ENCODE measurements at places on chromosomes 2 and 18.
A peak's percentile ranks its signal among the peaks of the same experiment; 100 is the strongest.

DNA sequence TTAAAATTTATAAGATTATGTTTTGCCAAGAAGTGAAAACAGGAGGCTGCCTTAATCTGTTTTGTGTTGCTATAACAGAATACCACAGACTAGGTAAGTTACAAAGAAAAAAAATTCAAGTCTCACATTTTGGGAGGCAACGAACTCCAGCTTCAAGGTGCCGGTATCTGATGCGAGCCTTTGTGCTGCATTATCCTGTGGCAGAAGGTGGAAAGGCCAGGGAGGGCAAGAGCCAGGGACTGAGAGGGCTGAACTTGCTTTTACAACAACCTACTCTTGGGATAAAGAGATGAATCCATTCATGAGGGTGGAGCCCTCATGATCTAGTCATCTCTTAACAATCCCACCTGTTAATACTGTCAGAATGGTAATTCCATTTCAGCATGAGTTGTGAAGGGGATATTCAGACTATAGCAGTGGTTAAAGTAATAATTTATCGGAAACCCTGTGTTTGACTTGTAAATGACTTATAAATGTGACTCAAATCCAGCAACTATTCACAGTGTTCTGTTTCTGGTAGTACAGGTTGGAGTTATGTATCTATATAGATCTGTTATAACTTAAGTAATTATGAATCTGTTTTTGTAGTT, 3.7 kb downstream of the MTX2 start:
- DNase-seq = no peak

DNA sequence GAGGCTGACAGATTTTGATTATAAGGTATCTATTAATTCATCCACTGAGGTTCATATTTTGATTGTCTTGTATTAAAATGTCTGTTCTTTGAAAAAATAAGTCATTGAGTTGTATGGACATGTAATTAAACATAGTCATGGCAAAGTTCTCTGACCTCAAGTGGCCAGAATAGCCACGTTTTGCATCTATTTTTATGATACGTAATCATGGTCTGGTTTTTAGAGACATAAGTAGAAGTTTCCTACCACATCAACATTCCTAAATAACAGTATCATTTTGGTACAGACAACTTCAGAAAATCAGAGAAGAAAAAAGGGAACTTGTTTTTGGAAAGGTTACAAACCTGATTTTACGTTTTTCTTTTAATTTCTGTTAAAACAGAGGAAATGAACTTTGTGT, 47.6 kb downstream of the COL5A2 start:
- DNase-seq = no peak

- no peak for DNase-seq
These were observed 109.6 kb downstream of the ICOS start for GRCh38 chr2:204046145-204046544.

DNA sequence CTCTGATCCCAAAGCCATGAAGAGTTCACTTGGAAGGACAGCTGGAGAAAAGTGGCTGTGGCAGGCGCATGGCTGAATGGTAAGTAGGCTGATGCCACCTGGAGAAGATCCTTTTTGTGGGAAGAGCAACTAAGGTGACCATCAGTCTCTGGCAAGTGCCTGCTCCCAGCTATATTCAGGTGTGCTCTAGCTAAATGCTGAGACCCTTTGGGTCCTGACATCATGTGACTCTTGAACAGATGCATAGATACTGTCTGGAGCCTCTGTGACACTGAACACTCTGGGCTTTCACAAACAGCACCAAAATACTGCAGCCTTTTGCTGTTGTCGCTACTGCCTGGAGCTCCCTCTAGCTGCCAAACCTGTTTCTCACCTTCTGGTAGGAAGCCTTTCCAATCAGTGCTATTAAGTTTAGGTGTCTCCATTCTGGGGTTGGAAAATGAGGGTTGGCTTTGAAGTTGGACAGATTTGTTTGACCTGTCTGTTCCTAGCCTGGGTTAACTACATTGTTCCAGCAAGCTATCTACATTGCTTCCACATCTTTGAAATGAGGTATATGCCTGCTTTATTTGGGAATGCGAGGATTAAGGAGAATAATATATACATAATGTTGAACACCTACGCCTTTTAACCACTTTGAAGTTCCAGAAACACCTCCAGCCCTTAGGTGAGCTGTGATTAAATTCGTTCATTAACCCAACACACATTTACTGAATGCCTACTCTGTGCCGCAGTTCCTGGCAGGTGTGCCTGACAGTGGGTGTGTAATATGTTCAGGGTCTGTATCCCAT, 3.1 kb downstream of the EGR4 start:
- no peak for DNase-seq

DNA sequence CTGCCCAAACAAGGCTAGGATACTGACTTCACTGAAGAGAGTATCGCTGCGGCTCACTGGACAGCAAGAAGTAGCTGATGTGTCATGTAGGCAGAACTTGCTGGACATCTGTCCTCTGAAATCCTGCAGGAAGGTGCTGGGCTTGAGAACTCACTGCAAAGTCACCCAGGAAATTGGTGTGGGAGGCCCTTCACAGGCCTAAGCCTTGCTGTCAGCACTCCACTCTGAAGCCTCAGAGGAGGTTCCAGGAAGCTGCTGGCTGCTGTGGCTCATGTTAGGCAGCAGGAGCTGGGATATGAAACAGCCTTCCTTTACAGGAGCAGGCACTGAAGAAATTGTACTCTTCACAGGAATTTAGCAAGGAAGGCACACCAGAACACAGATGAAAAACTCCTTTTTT, 88.3 kb upstream of the CCDC68 start:
- no peak for DNase-seq

GRCh38 chr2:40513201-40513600, 61.3 kb upstream of the SLC8A1 start:
- no peak for DNase-seq

- no peak for DNase-seq
These were observed 64.7 kb upstream of the MGAT5 start for GRCh38 chr2:134189009-134189720.

DNA sequence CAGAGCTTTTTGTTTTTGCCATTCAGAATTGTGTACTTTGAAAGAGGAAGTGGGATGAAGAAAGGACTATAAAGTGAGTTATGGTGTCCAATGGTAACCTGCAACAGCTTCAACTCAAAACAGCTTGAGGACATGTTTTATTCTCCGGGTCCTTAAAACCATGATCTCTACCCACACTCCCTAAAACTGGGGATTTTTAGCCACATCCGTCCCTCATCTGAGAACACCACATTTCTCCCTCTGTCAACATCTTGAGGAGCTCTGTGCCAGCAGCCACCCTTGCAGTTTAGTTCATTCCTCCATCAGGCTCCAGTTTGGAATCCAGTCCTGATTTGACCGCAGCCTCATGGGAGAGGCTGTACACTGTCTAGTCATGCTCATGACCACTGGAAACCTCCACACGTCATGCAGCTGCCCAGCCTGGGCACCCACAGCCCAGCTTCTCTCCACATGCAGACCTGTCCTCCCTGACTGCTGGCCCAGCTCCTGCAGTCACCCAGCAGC, 62.6 kb downstream of the C18orf63 start:
- DNase-seq = peak; percentile 33

DNA sequence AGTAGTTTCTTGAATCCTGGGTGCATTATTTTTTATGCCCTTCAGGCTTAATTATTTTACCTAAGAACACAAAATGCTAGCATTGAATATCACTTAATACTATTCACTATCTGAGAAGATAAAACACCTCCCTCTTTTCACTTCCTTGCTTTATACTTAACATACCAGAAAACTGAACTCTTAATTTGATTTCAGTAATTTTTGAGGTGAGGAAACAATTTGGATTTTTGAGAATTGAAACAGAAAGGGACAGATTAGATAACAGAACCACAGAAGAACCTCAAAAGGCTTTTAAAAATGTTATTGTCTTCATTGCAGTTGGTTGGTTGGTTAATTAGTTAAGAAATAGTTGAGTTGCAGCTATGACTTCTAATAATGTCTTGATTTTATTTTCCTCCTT, 69.5 kb downstream of the GPD2 start:
- DNase-seq = no peak

- DNase-seq = no peak
These were observed 210.9 kb upstream of the PKDCC start for GRCh38 chr2:41836948-41837347.

DNA sequence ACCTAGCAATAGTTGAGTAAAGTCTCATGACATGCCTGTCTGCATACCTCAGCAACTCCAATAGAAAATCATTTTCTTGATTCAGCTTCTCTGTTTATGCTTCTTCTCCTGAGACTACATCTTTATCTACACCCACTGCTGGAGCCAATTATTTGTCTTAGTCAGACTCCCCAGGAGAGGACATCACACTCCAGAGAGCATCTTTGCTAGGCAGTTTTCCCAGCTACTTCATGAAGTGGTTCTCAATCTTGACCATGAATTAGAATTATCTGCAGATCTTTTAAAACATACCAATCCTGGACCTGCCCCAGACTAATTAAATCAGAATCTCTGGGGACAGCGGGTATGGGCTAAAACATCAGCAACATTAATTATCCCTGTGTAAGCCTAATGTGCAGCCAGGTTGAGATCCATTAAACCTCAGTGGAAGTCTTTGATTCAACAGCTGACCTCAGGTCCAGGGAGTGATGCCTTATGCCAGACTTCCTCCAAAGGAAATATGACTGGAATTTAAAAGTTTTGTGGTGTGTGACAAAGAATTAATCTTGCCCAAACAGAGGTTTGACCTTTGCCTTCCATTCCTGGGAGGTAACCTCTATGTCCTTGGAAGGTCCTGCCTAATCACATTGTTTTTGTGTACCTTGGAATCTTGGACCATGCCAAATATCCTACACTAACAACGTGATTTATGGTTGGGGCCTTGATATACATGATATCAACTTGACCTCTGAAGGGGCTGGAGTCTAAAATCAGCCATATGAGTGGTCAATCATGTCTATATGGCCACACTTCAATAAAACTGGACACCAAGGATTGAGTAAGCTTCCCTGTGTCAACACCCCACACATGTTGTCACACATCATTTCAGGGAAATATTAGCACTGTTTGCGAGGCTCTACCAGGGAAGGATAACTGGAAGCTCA, 99.3 kb upstream of the DNAJC10 start:
- DNase-seq = no peak

- no peak for DNase-seq
These were observed 121.2 kb downstream of the EPB41L3 start for GRCh38 chr18:5422626-5423025.

GRCh38 chr2:176531608-176532007, 262.4 kb downstream of the MTX2 start:
- DNase-seq = no peak

DNA sequence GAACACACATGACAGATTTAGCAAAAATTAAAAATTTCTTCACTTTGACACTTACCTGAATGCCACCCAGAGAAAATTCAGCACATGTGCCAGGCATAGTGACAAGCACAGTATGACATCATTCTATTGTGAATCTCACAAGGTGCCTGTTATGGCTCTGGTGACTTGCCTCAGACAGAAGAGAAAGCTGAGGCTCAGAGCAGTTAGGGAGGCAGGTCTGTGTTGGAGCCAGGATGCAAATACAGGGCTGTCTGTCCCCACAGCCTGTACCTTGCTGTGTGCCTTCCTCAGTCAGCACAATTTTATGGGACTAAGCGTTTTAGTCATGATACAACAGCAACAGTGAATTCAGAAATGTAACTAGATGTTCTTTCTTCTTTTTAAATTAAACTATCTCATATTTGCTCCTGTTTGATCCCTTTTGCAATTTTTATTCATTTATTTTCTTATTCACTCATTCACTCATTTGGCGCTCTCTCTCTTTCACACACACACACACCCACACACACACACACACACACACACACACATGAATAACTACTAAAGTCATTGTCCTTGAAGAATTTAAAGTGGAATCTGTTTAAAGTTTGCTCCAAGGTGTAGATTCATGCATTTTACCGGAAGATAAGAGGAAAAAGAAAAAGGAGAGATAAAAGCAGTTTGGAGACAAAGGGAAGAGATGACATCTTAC, 37.9 kb upstream of the CTAGE1 start:
- DNase-seq = no peak

- DNase-seq = no peak
These were observed 70.7 kb downstream of the EMX1 start for GRCh38 chr2:72988041-72988440.

DNA sequence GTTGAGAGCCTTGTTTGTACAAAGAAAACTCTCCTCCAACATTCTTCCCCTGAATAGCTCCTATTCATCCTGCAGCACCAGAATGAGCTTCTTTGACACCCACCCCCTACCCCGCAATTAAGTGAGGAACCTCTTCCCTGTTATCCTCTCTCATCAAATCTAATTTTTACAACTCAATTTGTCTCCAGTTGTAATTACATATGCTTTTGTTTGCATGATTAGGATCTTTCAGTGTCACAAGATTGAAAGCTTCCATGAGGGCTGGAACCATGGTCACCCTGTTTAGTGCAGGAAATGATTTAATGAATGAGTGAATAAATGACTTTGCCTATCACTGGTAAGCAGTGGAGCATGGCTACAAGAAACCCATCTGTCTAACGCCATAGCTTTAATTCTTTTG, 334.6 kb upstream of the KLHL29 start:
- DNase-seq = no peak

GRCh38 chr2:51263951-51264350, 232.0 kb upstream of the NRXN1 start:
- no peak for DNase-seq

GRCh38 chr2:128284841-128285240, 33.8 kb downstream of the HS6ST1 start:
- peak; percentile 48 for DNase-seq

DNA sequence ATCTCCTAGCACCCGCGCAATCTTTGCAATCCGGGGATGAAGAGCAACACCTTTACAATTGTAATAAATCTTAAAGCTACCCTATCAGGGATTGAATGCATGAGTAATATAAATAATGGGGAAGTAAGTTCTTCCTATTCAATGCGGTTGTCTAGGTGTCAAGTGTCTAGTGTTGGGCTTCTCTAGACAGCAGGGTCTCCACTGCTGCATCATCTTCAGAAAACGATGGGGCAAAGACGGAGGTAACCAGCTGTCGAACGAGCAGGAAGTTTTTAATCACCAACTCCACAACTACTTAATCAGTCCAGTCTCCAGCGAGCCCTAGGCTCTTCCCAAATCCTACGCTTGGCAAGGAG, 573 bp downstream of the STAM2 start:
- DNase-seq = no peak

- DNase-seq = peak; percentile 61
These were observed 374.4 kb downstream of the PTPRM start for GRCh38 chr18:7941533-7941932.

GRCh38 chr2:124025171-124025580, at the start of gene CNTNAP5:
Gene CNTNAP5 (plus strand): TSS chr2:124025287. CDS start chr2:124025651, 364 bp downstream.
- peak; percentile 21 for DNase-seq

DNA sequence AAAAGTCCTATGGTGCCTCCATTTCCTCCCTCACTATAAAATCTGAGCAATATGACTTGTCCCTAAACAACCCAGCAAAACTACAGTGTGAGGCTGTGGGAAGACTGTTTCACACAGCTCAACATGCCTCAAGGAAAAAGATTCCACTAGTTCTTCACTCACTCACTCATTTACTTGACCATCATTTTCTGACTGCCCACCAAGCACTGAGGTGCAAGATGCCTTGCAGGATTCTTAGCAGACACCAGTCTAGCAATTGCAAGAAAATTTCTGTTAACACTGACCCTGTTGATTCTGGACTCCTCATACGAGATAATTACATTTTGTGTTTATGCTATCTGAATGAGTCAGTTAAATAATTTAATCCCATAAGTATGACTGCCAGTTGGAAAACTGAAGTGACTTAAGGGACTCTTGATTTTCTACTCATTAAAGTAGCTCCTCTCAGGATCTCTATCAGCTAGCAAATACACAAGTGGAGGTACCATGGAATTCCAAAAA, 51.9 kb upstream of the PCBP1 start:
- no peak for DNase-seq

GRCh38 chr2:59073286-59073685, 832.2 kb upstream of the FANCL start:
- DNase-seq = no peak
